ENCODE measurements at places on chromosomes 3 and 15. TPM values are rescaled to one million over a fixed set of nuclear protein-coding genes. Genes with fewer than 3 reads are reported as not detected.

NMNAT3 gene
- total RNA-seq: 2.3 TPM

C3orf22 gene
- not detected for total RNA-seq

CCDC54 gene
- 0.16 TPM for total RNA-seq

MESP1 gene
- total RNA-seq: 1.6 TPM

NR2E3 gene
- total RNA-seq: 0.16 TPM

PML gene
- total RNA-seq: 6.4 TPM

MRAS gene
- total RNA-seq: 53.3 TPM

MST1R gene
- total RNA-seq: 0.31 TPM

TMEM207 gene
- not detected for total RNA-seq

ZKSCAN7 gene
- total RNA-seq: 29.8 TPM

TRH gene
- total RNA-seq: 1.1 TPM

GNB4 gene
- total RNA-seq: 177 TPM

SAXO2 gene
- total RNA-seq: 4.1 TPM

SLC12A1 gene
- 0.16 TPM for total RNA-seq

PLSCR2 gene
- total RNA-seq: not detected

OR5H14 gene
- not detected for total RNA-seq

XYLB gene
- 7.3 TPM for total RNA-seq

VPS8 gene
- 190 TPM for total RNA-seq

GOLGA8H gene
- 0.31 TPM for total RNA-seq

SCAANT1 gene
- total RNA-seq: not detected

THAP10 gene
- total RNA-seq: 4.4 TPM

ERC2 gene
- 59.7 TPM for total RNA-seq

PFN2 gene
- 459 TPM for total RNA-seq

SLC22A14 gene
- total RNA-seq: 0.31 TPM

RRP9 gene
- 16.8 TPM for total RNA-seq

ZNF662 gene
- 20.4 TPM for total RNA-seq

GP9 gene
- total RNA-seq: not detected
